Activated T-helper 17 cell treated with anti-CD3 and anti-CD28 coated beads, Interleukin-2, amount 50 U/mL, for 72 hours (primary cell): ENCODE measurements at places on chromosomes 16 and 17. TPM values are rescaled to one million over a fixed set of nuclear protein-coding genes. Genes with fewer than 3 reads are reported as not detected.

- no peak for ATAC-seq
Measured at GRCh38 chr17:71464751-71465150, 656.1 kb upstream of the SOX9 start.

OMG gene
- 0.26 TPM for total RNA-seq

DNA sequence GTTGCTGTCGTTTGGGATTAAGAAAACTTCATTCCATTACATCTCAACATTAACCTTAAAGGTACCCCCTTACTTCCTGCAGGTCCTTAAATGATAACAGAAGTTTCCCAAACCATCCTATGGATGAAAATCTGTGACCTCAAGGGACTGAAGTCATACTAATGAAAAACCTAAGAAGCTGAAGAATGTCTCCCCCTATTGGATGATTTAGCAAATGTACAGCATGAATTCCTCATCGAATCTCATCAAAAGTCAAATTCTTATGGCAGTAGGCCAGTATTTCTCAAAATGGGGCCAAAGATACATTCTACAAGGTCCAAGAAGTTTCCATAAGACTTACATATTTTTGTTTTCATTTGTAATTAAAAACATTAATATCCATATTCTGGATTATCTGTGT lies 13.5 kb downstream of the SCO1 start:
- ATAC-seq, result no peak

HOXB8 gene
- total RNA-seq, result not detected

DNA sequence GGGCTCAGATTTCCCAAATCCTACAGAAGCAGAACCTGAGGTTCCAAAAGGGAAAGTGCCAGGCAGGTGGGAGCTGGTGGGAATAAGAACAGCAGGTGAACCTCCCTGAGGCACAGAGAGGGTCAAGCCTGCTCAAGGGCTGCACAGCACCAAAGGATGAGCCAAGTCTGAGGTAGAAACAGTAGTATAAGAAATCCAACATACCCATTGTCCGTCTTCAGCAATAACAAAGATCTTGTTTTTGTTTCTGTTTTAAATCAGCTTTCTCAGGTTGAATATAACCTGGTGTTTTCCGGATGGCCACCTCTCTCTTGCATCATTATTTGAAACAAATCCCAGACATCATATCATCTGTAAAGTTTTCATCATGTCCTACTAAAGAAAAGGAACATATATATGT lies 10.6 kb upstream of the CES3 start:
- peak; percentile 25 for ATAC-seq

GRCh38 chr17:68834328-68834836 lies 120.8 kb downstream of the ABCA8 start:
- ATAC-seq, result no peak

EFNB3 gene
- total RNA-seq, result not detected

- no peak for ATAC-seq
Measured at GRCh38 chr17:39237586-39237985, 11.8 kb upstream of the STAC2 start.

GRCh38 chr16:56848029-56848936 lies 16.7 kb upstream of the SLC12A3 start:
- peak; percentile 71 for ATAC-seq

DNA sequence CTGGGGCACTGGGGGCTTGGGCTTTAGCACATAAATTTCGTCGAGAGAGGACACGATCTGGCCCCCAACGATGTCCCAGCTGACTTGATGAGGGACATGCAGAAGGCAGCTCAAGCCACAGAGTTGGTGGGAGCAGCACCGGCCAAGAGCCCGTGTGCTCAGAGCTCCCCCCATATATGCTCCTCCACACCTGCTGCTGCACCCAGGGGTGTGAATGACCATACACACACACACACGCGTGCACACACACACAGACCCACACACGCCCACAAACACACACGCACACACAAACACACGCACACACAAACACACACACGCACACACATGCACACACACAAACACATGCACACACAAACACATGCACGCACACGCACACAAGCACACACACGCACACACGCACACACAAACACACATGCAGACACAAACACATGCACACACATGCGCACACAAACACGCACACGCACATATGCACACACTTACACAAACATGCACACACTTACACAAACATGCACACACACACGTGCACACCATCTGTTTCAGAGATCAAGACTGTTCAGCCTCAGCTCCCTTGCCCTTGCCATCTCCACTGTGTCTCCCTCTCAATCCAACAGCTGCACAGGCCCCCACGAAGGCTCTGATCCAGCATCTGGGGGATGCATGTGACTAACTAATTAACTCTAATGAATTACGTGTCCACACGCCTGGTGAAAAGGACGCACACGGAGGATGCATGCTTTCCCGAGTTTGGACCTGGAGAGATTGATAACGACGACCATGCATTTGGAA lies 85.6 kb upstream of the TNRC6C start:
- ATAC-seq, result no peak

PLA2G10 gene
- not detected for total RNA-seq

DNA sequence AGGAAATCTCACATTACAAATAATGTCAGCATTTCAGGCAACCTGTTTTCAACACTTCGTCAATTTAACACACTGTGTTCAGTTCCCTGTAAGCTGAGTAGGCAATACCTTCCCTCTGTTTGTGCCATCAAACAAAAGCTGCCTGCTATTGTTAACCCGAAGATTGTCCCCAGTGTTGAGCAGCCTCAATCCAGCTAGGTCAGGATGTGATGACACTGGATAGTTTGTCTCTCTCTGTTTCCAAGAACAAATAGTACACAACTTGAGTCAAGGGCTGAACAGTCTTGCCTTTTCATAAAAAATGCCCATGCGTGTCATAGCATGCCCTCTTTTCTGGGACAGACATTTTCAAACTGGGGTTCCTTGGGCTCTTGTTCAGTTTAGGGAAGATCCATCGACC lies 36.4 kb downstream of the HSD17B2 start:
- no peak for ATAC-seq

LRRC75A gene
- total RNA-seq, result 0.90 TPM

HBM gene
- total RNA-seq, result not detected

GRCh38 chr17:48014595-48015111 lies 22.9 kb downstream of the COPZ2 start:
- no peak for ATAC-seq

GRCh38 chr17:80071116-80071841 lies 30.1 kb upstream of the GAA start:
- no peak for ATAC-seq

EMP2 gene
- 0.15 TPM for total RNA-seq

NECAB2 gene
- total RNA-seq, result not detected

- peak; percentile 90 for ATAC-seq
Measured at GRCh38 chr17:43398724-43399595, at the start of gene ARL4D. ARL4D (plus strand) TSS chr17:43398993; CDS start chr17:43399733, 740 bp downstream.
